ENCODE measurements at places on chromosomes 5 and 9.

DNA sequence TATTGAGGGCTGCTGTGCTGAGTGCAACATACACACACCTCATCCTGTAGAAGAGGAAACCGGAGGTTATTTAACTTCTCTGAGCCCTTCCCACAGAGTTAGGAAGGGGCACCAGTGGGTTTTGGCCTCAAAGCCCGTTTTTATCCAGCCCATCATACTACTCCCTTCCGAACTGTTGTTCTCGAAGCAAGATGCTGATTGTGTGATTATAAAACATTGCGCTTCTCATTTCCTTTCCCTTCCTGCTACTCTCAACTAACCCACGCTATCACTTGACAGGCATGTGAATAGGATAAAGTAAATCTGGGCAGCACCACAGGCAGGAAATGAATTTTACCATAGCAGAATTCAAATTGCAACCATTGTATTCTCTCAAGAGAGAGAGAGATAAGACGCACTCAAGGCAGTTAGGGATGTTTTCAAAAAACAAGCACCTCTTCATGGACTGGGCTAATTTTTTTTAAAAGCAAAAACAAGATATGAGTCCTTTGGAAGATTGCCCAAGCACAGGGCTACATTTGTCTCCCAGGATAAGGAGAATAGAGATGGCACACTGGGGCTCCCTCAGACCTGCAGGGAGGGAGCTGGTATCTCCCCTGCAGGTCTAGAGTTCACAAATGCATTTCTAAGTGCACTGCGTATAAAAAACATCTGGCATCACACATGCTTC, 52.6 kb downstream of the GNA14 start:
- DNase-seq: no peak
- no peaks in the 10 kb centered on the region for H3K36me3 ChIP-seq
- H3K4me3 ChIP-seq: no peak overlapping the region
- no peaks in the 10 kb centered on the region for H3K27me3 ChIP-seq
- H3K4me1 ChIP-seq: peaks cover 57% of the 10 kb centered on the region
- peak overlapping the region; percentile 77 for H3K27ac ChIP-seq

DNA sequence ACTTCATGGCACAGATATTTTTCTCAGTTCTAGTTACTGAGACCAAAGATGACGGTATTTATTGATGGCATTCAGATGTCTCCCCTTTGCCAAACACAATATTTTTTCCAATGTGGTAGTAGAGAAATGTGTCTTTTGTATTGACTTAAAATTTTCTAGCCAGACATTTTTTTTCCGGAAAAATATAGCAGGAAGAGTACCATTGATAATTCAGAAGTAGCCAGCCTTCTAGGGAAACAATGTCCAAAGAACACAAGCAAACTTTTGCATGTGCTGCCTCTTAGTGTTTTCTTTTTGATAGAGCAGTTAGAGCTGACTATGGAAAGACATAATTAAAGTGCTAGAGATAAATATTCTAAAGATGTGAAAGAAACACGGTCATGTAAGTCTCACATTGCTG, 231.4 kb downstream of the MARCHF11 start:
- peaks cover 10% of the 10 kb centered on the region for H3K36me3 ChIP-seq
- H3K27ac ChIP-seq: no peak overlapping the region
- no peaks in the 10 kb centered on the region for H3K27me3 ChIP-seq
- H3K4me1 ChIP-seq: no peaks in the 10 kb centered on the region

DNA sequence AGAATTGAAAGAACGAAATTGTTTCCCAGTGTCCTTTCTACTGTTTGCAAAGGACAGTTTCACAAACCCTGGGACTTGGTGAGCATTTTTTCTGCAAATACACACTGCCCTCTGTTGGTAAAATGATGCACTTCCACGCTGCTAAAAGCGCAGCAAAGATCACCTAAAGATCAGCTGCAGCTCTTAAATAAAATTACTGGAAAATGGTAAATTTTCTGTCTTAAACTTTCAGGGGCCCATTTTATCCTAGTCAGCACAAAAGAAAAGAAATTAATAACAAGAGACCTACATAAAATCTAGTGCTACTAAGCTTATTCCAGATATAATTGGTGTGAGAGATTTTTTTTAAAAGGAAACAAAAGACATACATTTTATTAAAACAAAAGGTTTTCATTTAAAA, 566.0 kb downstream of the CAAP1 start:
- H3K36me3 ChIP-seq: no peaks in the 10 kb centered on the region
- no peaks in the 10 kb centered on the region for H3K27me3 ChIP-seq
- H3K27ac ChIP-seq: no peak overlapping the region
- H3K4me3 ChIP-seq: no peak overlapping the region
- no peak for DNase-seq

DNA sequence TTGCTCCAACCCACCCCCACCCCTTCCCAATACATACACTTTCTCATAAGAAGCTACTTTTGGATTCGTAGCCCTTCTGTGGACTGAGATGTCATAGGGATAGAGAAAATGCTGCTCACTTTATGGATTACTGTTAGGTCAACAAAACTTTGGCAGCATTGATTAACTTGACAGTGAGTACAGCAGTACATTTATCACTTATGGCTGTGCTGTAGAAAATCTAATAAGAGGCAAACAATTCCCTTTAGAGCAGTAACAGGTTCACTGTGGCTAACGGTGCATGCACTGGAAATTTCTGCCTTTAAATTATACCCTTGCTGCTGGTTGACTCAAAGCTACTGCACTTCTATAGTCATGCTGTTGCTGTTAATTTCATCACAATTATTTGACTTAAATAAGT, 59.2 kb downstream of the PPIC start:
- no peaks in the 10 kb centered on the region for H3K36me3 ChIP-seq
- H3K4me3 ChIP-seq: no peak overlapping the region
- no peak for DNase-seq
- no peaks in the 10 kb centered on the region for H3K4me1 ChIP-seq
- H3K27me3 ChIP-seq: no peaks in the 10 kb centered on the region
- no peak overlapping the region for H3K27ac ChIP-seq

- no peaks in the 10 kb centered on the region for H3K4me1 ChIP-seq
- peaks cover 28% of the 10 kb centered on the region for H3K27me3 ChIP-seq
- no peak overlapping the region for H3K4me3 ChIP-seq
Observed at GRCh38 chr9:16290169-16290568, 580.3 kb downstream of the BNC2 start.

DNA sequence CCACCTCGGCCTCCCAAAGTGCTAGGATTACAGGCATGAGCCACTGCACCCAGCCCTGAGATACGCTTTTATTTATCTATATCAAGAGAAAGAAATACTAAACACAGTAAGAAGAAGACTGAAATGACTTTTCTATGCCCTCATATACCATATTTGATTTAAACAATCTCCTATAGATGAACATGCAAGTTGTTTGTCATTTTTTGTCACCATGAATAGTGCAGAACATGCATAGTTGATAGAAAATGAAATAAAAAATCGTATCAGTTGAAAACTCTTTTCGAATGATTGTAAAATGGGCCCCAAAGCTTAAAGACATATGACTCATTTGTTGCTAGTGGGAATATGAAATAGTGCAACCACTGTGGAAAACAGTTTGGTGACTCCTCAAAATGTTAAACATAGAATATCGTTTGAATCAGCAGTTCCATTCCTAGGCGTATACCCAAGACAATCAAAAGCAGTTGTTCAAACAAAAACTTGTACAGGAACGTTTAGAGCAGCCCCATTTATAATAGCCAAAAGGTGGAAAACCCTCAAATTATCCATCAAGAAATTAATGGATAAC, 61.4 kb upstream of the ANKH start:
- peaks cover 17% of the 10 kb centered on the region for H3K4me1 ChIP-seq
- no peak for DNase-seq
- H3K4me3 ChIP-seq: no peak overlapping the region
- no peak overlapping the region for H3K27ac ChIP-seq

DNA sequence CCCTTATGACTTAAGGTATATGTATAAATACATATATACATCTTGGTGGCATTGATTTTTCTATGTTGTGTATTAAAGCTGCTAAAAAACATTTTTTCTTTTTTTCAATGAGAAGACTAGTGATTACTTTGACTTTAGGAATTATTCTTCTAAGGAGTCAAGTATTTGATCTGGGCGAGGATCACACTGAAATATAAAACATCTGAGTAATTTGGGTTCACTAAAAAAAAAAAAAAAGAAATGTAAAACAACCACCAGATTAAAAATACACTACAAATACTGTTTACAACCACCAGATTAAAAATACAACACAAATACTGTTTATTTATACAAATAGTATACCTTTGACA, 9.0 kb downstream of the UBAP1 start:
- peaks cover 4% of the 10 kb centered on the region for H3K36me3 ChIP-seq
- H3K27ac ChIP-seq: no peak overlapping the region
- H3K4me1 ChIP-seq: peaks cover 78% of the 10 kb centered on the region
- no peaks in the 10 kb centered on the region for H3K27me3 ChIP-seq
- DNase-seq: no peak

DNA sequence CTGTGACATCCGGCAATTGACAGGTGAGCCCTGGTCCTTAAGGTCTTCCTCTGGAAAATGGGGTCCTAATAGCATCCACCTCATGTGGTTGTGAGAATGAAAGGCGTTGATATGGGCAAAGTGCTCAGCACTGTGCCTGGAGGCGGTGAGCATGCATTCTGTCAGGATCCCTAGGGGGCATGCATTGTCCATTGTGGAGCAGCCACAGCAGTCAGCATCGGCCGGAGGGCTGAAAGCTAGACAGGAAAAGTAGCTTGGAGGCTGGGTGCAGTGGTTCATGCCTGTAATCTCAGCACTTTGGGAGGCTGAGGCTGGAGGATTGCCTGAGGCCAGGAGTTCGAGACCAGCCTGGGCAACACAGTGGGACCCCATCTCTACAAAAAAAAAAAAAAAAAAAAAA, 122.2 kb downstream of the LHX2 start:
- DNase-seq: no peak
- no peaks in the 10 kb centered on the region for H3K36me3 ChIP-seq
- no peaks in the 10 kb centered on the region for H3K4me1 ChIP-seq
- H3K27me3 ChIP-seq: peaks cover 37% of the 10 kb centered on the region
- no peak overlapping the region for H3K4me3 ChIP-seq

DNA sequence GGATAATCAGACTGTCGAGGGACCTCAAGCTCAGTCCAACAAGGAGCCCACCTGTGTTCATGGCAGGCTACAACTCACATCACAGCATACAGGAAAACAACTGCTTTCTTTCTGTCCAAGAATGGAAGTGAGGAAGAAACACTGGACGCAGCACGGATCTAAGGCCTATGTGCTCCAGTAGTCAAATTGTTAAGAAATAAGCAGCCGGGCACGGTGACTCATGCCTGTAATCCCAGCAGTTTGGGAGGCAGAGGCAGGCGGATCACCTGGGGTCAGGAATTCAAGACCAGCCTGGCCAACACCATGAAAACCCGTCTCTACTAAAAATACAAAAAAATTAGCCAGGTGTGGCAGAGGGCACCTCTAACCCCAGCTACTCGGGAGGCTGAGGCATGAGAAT, 427.8 kb downstream of the BNC2 start:
- no peaks in the 10 kb centered on the region for H3K4me1 ChIP-seq
- no peak for DNase-seq
- H3K36me3 ChIP-seq: no peaks in the 10 kb centered on the region
- no peak overlapping the region for H3K27ac ChIP-seq
- H3K4me3 ChIP-seq: no peak overlapping the region

- H3K36me3 ChIP-seq: no peaks in the 10 kb centered on the region
- no peak for DNase-seq
- H3K4me3 ChIP-seq: no peak overlapping the region
- H3K27ac ChIP-seq: no peak overlapping the region
- H3K4me1 ChIP-seq: peaks cover 41% of the 10 kb centered on the region
- no peaks in the 10 kb centered on the region for H3K27me3 ChIP-seq
Observed at GRCh38 chr5:123538670-123539459, 26.9 kb downstream of the CSNK1G3 start.

DNA sequence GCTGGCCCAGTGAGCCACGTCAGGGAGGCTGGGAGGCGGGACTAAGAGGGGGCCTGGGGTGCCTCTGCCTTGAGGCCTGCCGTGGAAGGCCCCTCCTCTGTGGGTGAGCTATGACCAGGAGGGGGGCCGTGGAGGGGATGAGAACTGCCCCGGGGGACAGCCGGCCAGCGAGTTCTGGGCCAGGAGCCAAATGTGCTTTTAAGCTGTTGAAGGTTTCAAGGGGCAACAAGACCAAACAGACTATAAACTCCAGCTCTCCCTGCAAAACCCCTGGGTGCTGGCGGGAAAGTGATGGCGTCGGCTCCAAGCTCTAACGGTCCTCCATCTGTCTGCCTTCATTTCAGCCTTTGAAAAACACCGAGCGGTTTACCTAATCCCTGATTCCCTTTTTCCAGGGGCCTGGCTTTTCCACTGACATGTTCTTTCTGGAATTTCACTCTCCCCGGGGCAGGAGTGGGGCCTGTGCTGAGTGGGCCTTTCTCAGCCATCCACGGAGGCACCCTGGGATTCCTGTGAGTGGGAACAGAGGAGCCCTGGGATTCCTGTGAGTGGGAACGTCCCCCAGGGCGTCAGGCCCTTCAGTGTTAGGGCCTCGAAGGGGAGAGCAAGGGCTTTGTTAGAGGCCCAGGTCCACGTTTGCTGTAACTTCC, 65.6 kb downstream of the COL5A1 start:
- H3K27me3 ChIP-seq: no peaks in the 10 kb centered on the region
- peaks cover 67% of the 10 kb centered on the region for H3K4me1 ChIP-seq
- DNase-seq: peak; percentile 88
- no peaks in the 10 kb centered on the region for H3K36me3 ChIP-seq
